ENCODE measurements at places on chromosomes 1 and 21.

- DNase-seq: peak; percentile 19
Measured at GRCh38 chr1:17212487-17213121, 7.7 kb downstream of the PADI1 start.

DNA sequence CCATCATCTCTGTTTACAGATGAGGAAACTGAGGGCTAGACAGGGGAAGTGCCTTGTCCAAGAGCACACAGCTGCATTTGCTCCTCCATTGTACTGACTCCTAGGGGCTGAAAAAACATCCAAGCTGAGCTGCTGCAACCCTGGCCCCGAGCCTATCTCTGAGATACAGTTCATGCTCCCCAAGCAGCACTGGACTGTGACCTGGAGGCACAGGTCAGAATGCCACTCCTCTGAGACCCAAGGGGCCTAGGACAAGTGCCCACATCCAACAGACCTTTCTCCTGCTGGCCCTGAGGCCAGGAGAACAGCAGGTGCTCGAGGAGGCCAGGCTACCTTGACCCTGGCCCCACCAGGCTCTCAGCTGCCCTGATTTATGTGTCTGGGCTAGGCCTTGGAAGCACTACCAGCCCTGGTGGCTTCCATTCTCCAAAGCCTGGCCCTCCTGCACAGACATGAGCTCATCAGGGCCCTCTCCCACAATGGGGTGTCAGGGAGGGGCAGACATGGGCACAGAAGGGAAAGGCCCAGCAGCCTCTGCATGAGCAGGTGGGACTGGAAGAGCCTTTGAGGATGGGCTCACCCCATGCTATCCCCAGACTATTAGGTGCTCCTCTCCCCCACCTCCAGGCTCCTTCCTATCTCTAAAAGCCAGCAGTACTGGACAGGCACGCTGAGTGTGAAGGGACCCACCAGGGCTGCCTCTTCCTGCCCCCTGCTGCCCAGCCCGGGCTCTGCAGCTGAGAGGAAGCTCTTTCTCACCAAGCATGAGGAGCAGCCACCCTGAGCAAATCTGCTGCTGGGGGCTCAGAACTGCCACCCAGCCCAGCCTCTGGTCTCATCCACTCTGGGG lies 18.8 kb downstream of the ADGRB2 start:
- DNase-seq: no peak

GRCh38 chr1:83897516-83897915 lies 101.4 kb downstream of the TTLL7 start:
- DNase-seq: no peak

GRCh38 chr1:113940365-113941244 lies 11.5 kb downstream of the HIPK1 start:
- peak; percentile 12 for DNase-seq

DNA sequence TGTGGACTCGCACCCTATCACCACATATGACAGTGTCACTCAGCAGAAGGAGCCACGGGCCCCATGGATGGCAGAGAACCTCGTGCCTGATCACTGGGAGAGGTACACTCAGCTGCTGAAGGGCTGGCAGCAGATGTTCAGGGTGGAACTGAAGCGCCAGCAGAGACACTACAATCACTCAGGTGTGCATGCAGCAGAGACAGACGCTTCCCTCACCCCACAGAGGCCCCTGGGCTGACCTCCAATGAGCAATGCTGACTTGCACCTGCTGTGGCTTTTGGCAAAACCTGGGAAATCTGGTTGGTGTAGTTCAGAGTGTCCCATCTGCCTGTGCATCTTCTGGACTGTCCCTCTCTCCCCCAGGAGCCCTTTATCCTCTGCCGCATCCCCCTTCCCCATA lies 51.9 kb downstream of the KIAA1614 start:
- no peak for DNase-seq

DNA sequence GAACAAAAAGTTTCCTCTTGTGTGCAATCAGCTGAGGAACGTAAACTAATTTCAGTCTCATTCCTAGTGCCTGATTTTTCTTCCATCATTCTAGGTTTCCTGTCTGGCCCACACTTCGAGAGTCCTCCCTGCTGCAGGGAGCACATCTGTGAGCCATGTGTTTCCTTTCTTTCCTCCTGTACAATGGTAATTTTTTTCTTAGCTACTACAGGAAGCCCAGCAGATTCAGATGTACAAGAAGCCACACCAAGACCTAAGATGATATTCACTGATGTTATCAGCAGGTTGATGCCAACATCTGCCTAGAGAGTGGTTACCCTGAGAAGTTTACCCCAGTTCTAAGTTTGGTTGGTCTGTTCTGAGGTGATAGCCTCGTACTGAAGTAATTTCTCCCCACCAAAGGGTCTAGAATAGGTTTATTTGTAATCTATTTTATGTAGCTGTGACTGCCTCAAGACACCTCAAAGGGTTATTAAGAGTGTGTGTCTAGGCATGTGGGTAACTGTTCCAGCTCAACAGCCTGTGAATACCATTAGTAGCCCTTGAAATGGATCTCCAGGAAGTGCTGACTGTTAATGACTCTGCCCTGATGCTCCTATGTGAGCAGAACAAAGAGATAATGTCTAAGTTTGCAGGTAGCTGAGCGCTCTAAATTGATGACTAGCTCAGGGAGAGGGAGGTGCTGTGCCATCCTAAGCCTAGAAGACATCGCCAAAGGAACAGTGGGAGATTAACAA lies 31.7 kb upstream of the CLDN14 start:
- no peak for DNase-seq

GRCh38 chr1:213166852-213167251 lies 115.8 kb downstream of the RPS6KC1 start:
- DNase-seq: no peak

GRCh38 chr21:42533963-42534355 lies 20.3 kb downstream of the SLC37A1 start:
- DNase-seq: no peak

DNA sequence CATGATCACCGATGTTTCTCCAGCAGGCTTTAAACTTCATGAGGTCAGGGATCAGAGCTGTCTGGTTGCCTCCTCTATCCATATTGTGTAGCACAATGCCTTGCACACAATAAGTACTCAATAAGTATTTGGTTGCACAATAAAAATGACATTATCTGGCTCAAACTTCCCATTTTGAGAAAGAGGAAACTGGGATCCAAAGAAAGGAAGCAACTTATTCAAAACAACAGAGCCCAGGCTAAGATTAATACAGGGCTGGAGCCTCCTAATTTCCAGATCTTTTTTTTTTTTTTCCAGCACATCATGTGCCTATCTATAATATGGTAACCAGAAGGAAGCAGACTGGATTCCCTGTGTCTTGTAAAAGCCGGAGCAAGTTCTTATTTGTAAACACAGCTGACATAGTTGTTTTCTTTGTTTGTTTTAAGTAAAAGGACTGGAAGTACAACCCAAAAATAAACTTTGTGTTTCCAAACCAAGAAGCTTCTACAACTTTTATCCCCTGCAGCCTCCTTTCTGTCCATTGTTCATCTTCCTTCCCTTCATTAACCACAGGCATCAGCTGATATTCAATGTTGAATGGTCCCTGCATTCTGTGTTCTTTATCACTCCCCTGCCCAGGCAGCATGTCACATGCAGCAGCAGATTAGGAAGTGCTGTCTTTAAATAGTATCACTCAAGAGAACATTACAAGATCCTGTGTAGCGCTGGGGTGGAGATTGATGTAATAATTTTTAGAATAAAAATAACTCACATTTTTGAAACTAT lies 71.2 kb upstream of the HOOK1 start:
- no peak for DNase-seq

GRCh38 chr1:38527373-38527966 lies 332.1 kb downstream of the RRAGC start:
- DNase-seq: peak; percentile 65

- DNase-seq: no peak
Measured at GRCh38 chr1:62722796-62723195, 34.6 kb upstream of the DOCK7 start.

DNA sequence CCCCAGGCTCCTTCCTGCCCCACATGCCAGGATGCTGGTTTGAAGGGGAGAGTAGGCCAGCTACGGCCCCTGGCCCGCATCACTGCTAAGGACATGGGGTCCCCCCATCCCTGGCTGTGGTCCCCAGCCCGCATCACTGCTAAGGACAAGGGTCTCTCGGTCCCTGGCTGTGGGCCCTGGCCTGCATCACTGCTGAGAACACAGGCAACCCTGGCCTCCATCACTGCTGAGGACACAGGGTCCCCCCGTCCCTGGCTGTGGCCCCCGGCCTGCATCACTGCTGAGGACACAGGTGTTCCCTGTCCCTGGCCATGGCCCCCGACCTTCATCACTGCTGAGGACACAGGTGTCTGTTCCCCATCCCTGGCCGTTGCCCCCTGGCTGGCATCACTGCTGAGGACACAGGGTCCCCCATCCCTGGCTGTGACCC lies 448 bp upstream of the OBSCN start:
- no peak for DNase-seq

DNA sequence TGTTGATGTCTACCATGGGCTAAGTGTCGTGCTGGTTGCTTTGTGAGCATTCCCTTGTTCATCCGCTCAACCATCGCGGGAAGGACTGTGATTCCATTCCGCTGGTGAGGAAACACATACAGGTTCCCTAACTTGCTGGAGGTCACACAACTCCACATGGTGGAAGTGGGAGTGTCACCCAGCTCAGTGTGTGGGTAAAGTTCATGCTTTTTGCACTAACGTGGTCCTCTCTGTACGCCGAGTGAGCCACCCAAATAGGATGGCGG lies 4.0 kb upstream of the CLDN19 start:
- no peak for DNase-seq

GRCh38 chr1:235712812-235713211 lies 63.2 kb upstream of the GNG4 start:
- DNase-seq: no peak

DNA sequence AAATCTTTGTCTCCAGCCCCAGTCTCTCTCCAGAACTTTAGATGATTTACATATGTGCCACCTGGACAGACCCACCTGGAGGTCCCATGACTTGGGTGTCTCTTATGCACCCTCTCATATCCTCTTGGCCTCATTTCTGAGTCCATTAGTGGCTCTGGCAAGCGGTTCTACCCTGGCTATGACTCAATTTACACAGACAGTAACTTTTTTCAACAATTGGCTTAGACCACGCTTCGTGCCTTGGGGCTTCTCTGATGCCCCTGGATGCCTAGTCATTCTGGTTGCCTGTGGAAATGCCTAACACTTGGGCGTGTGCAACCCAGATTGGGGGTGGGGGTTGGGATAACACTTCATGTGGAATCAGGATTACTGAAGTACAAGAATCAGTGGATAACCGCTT lies 57.1 kb upstream of the GADD45A start:
- DNase-seq: no peak

DNA sequence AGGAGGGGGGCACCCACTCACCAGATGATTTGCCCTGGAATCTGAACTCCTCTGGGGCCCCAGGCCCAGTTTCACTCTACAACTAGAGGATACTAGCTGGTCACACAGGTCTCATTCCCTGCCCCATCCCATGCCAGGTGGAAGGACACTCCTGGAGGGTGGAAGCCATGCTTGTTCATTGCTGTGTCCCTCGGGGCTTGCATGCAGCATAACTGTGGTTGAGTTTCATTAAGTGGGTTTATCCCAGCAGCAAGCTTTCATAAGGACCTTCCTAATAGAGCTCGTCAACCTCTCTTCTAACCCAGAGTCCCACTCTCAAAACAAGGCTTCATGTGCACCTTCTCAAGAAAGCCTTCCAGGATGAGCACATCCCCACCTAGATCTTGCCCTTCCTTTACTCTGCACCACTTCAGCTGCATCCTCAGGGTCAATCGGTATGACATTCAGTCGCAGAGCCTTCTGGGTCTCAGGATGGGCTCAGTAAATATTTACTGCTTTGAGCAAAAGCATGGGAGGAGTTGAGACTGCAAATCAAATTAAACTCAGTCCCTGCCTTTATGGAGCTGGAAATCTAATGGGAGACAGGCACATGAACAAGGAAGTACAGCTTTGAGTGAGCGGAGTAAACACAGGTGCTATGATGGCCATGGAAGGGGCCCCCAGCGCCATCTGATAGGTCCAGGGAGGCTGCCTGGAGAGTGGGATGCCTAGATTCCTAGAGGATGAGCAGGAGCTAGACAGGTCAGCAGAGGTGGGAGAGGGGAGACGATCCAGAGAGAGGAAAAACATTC lies 32.3 kb downstream of the LAMB3 start:
- DNase-seq: no peak

GRCh38 chr21:31924548-31924947 lies 51.7 kb downstream of the HUNK start:
- DNase-seq: no peak

DNA sequence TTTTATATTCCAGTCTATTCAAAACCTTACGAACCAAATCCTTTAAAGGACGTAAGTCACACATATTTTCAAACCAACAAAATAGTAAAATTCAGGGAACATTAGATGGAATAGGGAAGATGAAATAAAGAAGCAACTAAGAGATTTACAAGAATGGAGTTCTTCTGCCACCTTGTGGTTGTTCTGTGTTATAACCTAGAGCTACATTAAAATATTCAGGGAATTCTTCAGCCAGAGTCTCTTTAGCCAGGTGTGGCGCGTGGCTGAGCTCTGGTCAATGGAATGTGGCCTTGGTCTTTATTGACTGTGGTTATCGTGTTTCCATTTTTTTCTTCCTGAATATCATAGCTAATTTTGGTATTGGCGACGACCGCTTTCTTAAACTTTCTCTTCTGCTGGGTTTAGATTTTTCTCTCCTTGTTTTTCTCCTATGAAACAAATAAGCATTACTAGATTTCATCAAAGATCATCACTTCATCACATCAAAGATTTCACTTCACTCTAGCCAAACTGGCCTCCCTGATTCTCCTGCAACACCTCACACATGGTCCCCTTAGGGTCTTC lies 221.3 kb downstream of the MRPL39 start:
- no peak for DNase-seq

DNA sequence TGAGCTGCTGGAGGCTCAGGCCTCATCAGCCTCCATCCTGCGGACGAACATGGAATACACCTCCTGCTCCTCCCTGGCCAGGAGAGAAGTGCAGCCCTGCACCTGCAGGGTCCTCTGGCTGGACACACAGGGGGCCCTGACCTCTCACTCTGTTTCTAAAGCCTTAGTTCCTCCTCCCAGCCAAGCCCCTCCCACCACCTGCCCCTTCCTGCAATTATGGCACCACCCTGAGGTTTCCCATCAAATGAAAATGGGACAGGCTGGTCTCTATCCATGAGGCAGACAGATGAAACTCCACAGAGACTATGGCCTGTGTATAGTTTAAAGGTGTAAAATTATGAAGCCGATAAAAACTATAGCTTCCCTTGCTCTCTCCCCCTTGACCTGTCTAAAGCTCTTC lies 42.6 kb downstream of the CACNA1S start:
- no peak for DNase-seq

DNA sequence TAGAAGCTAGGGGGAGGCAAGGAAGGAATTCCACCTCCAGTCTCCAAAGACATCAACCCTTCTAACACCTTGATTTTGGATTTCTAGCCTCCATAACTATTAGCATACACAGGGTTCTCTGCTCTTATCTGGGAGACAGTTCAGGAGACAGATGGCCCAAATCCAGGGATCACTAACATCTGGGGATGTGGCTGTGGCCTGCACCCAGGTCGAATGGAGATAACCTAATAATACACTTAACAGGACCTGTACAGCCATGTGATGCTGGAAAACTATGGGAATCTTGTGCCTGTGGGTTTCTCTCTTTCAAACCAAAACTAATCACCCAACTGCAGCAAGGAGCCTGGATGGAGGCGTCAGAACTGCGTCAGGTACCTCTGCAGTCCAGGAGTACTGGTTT lies 47.6 kb downstream of the KIAA0319L start:
- DNase-seq: no peak

- DNase-seq: no peak
Measured at GRCh38 chr1:168654198-168654915, 74.6 kb downstream of the DPT start.

GRCh38 chr1:152654110-152654509 lies 9.1 kb upstream of the LCE2D start:
- peak; percentile 13 for DNase-seq
